ENCODE measurements at places on chromosomes 6 and 20.

DNA sequence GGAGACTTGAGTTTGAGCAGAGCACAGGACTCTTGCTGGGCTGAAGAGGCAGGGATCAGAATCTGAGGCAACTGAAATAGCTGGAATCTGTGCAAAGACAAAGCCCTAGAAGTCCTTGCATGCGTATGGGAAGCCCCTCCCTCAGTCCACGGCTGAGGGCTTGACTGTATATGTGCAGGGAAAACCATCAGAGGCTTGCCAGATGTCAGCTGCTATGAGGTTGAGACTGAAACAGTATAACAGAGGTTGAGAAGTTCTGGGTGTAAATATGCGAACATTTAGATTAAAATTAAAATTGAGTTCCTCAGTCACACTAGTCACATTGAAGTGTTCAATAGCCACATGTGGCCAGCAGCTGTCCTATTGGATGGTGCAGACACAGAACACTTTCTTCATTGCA lies 108.8 kb upstream of the NEDD9 start:
- no peak for DNase-seq

DNA sequence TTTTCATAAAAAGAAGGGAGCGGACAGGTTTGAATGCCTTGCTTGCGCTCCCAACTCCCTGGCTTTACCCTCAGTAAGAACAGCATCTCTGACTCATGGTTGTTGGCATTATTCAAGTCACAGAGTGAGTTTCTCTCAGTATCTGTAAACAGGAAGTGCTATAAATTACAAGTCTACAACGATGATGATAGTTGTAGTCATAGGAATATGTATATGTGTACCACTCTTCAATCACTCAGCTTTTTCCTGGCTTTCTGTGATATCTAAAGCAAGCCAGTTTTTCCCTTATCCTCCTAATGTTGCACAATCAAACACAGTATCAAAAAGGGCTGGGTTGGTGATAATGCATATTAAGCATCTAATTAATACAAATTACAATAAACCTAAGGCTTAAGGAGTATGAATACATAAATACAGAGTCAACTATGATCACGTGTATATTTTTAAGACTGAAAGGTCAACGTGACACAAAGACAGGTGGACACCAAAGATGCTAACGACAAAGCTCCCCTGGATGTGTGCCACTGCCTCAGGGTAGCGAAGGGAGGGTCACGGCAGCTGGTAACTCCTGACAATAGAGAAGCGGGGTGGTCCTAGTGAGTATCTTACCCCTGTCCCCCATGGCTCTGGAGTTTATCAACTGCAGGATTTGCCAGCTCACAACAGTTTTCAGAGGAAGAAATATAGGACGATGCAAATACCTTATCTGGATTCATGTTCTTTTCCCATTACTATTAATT lies 202.8 kb downstream of the BTBD9 start:
- no peak for DNase-seq

GRCh38 chr20:38685853-38686473 lies 38.3 kb upstream of the SLC32A1 start:
- DNase-seq = no peak

DNA sequence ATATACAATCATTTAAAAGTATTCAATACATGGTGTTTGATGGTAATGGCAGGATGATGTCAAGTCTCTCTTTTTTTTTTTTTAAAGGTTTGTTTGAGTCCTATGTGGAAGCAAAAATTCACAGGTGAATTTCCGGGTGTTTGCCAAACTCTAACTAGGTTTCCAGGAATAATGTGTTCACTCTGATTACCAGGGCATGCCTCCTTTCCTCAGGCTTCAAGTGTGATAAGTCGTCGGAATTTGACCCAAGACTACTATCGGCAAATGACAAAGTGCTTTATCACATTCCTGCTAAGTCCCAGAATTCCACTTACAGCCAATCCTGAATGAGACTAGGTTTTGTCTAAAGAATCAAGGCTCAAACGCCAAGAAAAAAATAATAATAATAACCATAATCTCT lies 7.3 kb downstream of the OARD1 start:
- DNase-seq = no peak

- no peak for DNase-seq
These were observed 21.6 kb upstream of the ZBTB22 start for GRCh38 chr6:33339193-33339592.

- no peak for DNase-seq
These were observed 173.9 kb downstream of the LRFN2 start for GRCh38 chr6:40413239-40413638.
